Caki2 (cell line): ENCODE measurements at places on chromosomes 5 and 9.
A peak's percentile ranks its signal among the peaks of the same experiment; 100 is the strongest.

DNA sequence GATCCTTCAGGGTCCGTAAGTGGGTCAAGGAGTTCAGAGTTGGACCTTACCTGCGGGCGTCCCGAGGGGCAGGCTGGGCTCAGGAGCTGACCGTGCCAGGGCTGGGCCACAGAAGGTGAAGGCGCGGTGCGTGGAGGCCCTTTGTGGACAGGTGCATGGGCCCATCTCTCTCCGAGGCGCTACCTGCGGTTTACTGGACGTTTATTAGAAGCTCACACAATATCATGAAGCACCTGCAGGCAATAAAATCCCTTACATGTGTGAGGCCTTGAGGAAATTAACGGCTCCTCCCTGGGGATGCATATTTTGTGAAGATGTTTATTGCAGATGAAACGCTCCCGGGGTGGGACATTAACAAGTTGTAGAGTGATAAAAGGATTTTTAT is 79.8 kb upstream of the LMX1B start:
- DNase-seq: no peak

GRCh38 chr9:92253656-92254055 is 39.8 kb downstream of the IARS1 start:
- no peak for DNase-seq

DNA sequence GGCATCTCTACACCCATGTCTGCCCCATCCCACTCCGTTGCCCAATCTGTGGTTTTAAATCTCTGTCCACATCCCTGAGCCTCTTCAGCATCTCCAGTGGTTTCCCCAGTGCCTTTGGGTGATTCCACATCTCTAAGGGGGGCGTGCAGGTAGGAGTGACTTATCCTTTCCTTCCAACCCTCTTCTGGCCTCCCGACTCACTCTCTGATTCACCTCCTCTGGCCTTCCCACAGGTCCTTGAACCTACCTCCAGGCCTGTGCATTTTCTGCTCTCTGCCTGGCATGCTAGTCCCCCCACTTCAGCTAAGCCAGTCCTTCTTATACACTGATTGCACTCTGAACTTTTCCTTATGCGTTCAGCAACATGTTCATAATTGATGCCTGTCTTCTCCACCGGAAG is 99.0 kb downstream of the RALGPS1 start:
- DNase-seq: no peak

- no peak for DNase-seq
Measured at GRCh38 chr5:81883371-81883770, 88.5 kb upstream of the ATG10 start.

DNA sequence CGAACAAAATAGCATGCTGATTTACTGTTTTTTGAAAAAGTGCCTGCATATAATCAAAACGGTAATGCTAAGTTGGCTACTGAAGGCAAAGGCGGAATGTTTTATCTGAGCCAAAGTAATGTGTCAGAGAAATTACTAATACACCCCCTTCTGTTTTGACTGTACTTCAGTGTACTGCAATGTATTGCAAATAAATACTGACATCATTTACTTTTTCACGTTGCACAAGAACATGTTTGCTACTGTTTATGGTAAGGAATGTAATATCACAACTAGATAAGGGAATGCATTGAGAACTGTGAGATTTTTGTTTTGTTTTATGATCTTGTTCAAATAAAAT is 813 bp upstream of the AGTPBP1 start:
- DNase-seq: no peak

DNA sequence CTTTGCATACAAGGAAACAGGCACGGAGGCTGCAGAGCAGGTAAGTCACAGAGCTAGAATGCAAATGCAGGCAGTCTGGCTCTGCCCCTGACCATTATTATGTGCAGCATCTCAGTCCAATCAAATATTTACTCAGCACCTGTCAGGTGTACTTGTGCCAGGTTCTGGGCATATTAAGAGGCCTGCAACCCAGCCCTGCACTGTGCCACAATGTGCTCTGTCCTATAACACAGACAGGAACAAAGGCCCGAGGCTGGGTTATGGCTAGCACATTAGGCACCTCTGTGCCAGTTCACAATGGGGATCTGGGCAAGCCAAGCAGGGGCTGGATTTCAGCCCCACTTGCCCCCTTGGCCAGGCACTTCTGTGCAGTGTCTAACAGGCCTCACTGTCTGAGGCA is 14.0 kb downstream of the ARL15 start:
- DNase-seq: no peak

DNA sequence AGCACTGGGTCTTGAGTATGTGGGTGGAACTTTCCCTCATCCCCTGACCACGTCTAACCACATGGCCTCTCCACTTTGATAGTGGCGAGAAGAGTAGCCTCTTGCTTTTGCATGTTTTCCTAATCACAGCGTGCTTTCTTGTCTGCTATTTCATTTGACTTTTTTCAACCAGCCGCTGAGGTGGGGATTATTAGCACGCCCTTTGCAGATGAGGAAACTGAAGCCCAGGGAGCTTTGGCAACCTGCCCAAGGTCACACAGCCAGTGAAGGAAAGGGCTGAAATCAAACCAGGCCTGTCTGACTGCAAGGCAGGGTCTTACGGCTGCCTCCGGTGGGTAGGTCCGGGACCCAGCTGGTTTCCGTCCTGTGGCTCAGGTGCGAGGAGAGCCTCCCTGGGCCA is 106.5 kb upstream of the MSX2 start:
- DNase-seq: no peak

DNA sequence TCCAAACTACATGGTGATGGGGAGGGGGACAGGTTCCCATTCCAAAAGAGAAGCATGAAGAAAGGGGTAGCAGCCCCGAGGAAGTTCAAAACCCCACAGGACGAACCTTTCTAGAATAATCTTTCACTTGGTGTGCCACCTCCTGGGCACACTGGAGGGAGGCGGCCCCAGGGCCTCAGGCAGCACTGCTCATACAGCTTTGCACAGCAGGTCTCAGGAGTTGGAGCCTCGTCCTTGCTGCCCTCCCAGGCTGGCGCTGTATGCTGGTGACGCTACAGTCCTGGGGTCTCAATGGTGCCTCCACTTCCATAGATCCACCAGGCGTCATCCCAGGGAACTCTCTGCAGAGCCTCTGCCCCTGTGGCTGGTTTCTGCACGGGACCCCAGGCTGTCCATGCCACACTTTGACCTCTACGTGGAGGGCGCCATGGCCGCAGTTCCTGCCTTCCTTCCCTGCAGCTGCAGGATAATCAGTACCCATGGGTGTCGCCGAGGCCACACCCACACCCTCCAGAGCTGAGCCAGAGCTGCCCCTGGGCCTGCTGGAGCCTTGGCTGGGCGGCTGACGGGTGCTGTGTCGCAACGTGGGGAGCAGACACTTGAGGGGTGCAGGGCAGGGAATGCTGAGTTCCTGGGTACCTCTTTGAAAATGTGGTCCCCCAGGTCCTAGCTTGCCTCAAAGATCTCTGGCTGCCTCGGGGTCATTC is 95.3 kb downstream of the COL5A1 start:
- DNase-seq: no peak

GRCh38 chr9:113151696-113152630 is 1.2 kb downstream of the SLC31A2 start:
- no peak for DNase-seq

GRCh38 chr5:151080613-151081430 is at the start of gene TNIP1:
Gene TNIP1 (minus strand): TSS chr5:151081034. CDS start chr5:151065095, 15,939 bp downstream.
- DNase-seq: peak; percentile 92

- no peak for DNase-seq
Measured at GRCh38 chr9:16236882-16237281, 633.6 kb downstream of the BNC2 start.
